ENCODE measurements at places on chromosomes 1 and 21.

GRCh38 chr1:246208105-246208504 is 299.0 kb downstream of the SMYD3 start:
- no peak for DNase-seq

GRCh38 chr1:29488086-29488793 is 251.9 kb downstream of the PTPRU start:
- no peak for DNase-seq

- no peak for DNase-seq
Measured at GRCh38 chr1:4699376-4700301, 45.2 kb downstream of the AJAP1 start.

DNA sequence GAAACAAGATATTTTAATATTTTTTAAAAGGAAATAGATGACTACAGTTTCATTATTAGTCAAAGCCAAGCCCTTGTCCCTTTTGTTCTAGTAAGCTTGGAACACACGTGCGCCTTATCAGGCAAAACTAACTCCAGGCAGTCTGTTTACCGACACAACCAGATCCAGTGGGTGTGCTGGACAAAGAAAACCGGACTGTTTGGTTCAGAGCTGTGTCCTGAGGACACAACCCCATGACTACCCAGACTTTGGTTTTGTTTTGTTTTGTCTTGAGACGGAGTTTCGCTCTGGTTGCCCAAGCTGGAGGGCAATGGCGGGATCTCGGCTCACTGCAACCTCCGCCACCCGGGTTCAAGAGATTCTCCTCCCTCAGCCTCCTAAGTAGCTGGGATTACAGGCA is 13.9 kb upstream of the RHOU start:
- DNase-seq, result no peak

GRCh38 chr1:43227143-43227764 is 42.5 kb upstream of the TMEM125 start:
- no peak for DNase-seq

DNA sequence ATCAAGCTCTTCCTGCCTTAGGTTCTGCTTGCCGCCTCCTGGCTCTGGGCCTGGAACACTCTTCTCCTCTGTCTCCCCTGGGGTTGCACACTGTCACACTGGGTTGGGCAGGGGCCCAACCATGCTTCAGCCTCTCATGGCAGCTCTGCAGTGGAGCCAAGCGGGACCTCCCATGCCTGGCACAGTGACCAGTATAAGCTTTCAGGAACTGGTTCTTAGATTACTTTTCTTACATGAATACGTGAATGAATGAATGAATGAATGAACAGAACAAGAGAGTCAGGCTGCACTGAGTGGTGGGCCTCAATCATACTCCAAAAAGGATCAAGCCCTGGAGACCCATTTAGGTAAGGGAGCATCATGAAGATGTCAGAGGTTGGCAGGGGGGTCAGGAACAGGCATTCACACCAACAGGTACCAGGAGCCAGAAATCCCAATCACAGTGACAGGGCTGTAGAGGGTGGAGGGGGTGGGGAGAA is 30.8 kb upstream of the TMEM125 start:
- no peak for DNase-seq

- DNase-seq, result no peak
Measured at GRCh38 chr1:61119085-61119484, 36.7 kb downstream of the NFIA start.

DNA sequence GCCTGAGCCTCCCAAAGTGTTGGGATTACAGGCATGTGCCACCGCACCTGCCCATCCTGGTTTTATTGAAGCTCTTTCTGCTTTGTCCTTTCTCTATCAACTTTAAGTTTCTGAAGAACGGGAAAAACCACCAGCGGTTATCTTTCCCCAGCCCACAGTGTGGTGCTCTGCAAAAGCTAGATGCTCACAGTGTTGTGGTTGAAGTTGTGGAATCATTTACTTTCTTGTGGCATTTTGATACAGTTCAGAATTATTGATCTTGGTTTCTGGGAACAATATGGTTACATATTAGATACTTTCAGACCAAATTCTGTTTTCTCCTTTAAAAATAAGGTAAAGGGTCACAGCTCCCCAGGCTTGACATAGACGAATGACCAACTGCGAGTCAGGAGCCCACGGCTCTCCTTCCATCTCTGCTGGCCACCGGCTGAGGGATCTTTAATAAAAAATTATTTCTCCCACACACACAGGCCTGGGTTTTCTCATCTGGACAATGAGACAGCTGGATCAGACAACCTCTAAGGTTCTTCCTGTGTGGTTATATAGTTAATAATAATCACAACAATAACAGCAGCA is 385.3 kb downstream of the SETD4 start:
- no peak for DNase-seq

GRCh38 chr1:77983997-77984355 is 5.1 kb upstream of the FUBP1 start:
- DNase-seq, result no peak

GRCh38 chr1:77509051-77509492 is 173.4 kb downstream of the ZZZ3 start:
- no peak for DNase-seq

DNA sequence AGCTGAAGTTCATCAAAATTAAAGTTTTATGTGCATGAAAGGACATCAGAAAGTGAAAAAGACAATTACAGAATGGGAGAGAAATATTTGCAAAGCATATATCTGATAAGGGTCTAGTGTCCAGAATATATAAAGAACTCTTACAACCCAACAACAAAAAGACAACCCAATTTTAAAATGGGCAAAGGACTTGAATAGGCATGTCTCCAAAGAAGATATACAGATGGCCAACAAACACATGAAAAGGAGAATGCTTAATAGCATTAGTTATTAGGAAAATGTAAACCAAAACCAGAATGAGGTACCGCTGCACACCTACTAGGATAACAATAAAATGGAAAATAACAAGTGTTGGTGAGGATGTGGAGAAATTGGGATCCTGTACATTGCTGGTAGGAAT is 1.7 kb upstream of the PSEN2 start:
- DNase-seq, result no peak

- DNase-seq, result no peak
Measured at GRCh38 chr1:200837931-200838571, 34.7 kb upstream of the GPR25 start.

- DNase-seq, result no peak
Measured at GRCh38 chr1:90718411-90719329, 1.6 kb upstream of the BARHL2 start.

GRCh38 chr1:153374071-153374470 is 1.4 kb downstream of the S100A12 start:
- DNase-seq, result no peak

DNA sequence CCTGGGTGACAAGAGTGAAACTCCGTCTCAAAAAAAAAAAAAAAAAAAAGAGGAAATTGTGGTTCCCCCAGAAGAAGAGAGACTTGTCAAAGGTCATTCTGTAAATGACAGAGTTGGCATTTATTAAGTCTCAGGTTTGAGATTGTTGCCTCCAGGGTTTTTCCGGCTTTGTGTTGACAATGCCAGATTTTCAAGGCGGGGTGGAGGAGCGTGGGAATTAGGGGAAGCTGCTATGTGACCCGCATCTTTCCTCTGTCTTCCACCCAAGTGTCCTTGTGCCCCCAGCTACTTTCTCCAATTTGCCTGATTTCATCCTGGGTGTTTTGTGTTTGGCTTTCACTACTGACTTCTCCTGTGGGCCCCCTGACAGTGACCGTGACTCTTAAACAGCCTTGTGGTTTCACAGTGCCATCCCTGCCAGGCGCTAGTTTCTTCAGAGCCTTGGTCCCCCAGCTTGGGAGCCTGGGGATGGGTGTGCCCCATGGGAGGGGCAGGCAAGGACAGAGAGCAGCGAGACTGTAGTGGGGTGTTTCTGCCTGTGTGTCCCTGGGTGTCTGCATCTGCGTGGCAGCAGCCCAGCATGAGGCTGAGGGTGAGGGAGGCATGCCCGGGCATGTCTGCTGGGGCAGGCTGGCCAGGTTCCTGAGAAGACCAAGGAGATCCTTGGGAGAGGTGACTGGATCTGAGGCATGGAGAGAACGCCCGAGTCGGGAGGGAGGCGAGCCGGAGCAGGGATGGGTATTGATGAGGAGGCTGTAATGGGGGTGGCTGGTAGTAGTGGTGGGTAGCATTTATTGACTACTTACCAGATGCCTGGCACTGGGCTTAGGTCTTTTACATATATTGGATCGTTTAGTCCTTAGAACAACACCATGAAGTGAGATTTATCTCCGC is 46.3 kb downstream of the IER5 start:
- no peak for DNase-seq

DNA sequence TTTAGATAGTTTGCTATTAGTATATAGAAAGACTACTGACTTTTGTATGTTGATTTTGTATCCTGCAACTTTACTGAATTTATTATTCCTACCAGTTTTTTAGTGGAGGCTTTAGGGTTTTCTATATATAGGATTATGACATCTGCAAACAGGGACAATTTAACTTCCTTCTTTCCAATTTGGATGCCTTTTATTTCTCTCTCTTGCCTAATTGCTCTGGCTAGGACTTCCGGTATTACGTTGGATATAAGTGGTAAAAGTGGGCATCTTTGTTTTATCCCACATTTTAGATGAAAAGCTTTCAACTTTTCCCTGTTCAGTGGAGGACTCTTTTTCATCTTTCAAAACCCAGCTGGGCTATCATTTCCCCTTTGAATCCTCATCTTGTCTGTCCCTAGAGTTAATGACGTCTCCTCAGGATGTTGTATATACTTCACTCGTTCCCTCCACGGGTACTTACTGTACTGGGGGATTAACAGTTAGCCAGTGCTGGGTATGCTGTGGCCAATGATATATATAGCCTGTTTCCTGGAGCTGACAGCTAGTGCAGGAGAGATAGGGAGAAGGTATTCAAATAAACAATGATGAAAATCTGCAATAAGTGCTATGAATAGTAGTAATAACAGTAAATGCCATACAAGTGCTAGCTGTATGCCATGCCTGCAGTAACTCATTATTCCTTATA is 9.8 kb downstream of the ACOT11 start:
- no peak for DNase-seq

- no peak for DNase-seq
Measured at GRCh38 chr1:240591564-240591963, 20.4 kb downstream of the GREM2 start.

GRCh38 chr1:173303984-173304383 is 96.9 kb upstream of the TNFSF4 start:
- no peak for DNase-seq

DNA sequence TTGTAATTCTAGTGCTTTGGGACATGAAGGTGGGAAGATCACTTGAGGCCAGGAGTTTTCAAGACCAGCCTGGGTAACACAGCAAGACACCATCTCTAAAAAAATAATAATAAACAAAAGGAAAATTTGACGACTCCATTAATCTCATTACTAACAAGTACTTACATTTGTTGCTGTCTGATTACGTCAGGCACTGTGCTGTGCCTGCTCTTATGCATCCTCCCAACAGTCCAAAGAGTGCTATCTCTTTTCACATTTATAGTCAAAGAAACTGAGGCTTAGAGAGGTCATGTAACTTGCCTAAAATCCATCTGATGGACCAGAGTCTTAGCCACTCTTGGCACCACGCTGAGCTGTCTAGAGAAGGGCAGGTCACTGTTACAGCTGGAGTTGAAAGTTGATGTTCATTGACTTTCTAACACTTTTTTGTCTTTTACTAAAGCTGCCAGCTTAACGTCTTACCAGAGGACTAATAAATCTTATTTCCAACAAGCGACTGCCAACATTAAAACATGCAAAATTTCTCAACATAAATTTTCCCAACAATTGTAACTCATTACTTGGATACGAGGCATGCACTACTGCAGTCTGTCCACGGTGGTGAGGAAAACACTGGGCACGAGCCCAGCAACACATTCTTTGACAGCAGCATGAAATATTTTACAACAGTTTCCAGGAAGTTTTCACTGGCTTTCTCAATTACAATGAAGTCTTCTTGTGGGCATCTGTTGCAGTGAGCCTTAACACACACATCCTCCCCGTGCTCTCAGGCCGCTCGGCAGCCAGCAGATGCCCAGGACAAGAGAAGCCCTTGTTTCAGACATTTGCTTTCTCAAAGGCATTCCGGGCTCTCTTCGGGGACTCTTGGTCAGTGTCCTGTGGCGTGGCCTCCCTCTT is 262.9 kb upstream of the PROX1 start:
- no peak for DNase-seq

GRCh38 chr1:32681509-32681908 is 21.1 kb downstream of the SYNC start:
- no peak for DNase-seq

- DNase-seq, result no peak
Measured at GRCh38 chr1:48215222-48215621, 7.3 kb upstream of the SLC5A9 start.

- DNase-seq, result no peak
Measured at GRCh38 chr1:111503585-111504060, at the start of the genes ADORA3 and TMIGD3. TSS of gene ADORA3 (minus strand) at chr1:111503633. CDS start at chr1:111503354, 279 bp downstream. TSS of gene TMIGD3 (minus strand) at chr1:111503633. CDS start at chr1:111503354, 279 bp downstream.

DNA sequence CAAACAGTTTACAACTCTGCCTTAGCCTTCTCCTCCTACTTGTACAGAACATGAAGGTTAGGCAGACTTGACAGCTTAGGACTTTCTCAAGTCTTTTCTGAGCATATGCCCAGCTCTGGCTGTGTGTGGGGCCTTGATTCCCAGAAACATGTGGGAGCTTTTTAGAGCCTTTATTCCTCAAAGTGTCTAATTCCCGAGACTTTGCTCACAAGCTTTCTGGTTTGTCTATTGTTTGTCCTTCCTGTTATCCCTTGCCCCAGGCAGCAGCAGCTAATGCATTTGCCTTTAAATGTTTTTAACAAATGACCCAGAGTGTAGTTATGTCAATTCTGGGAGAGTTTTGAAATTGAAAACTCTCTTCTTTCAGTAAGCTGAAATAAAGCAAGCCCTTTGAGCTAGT is 29.2 kb downstream of the ST7L start:
- DNase-seq, result no peak

- no peak for DNase-seq
Measured at GRCh38 chr1:234533034-234533891, 54.3 kb upstream of the TARBP1 start.

DNA sequence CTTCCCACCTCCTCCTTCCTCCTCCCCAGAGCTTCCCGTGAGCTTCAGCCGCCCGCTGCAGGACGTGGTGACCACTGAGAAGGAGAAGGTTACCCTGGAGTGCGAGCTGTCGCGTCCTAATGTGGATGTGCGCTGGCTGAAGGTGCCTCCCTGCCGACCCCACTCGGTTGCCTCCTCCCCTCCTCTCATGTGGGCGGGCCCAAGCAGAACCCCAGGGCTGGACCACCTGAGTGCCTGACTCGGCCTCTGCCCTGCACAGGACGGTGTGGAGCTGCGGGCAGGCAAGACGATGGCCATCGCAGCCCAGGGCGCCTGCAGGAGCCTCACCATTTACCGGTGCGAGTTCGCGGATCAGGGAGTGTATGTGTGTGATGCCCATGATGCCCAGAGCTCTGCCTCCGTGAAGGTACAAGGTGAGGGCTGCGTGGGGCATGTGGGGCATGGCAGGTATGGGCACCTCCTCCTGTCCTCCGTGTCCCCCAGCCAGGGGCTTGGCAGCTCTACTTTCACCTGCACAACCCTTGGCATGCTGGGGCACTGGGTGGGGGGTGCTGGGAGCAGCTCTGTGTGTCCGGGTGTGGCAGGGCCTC is 69.2 kb downstream of the OBSCN start:
- no peak for DNase-seq

DNA sequence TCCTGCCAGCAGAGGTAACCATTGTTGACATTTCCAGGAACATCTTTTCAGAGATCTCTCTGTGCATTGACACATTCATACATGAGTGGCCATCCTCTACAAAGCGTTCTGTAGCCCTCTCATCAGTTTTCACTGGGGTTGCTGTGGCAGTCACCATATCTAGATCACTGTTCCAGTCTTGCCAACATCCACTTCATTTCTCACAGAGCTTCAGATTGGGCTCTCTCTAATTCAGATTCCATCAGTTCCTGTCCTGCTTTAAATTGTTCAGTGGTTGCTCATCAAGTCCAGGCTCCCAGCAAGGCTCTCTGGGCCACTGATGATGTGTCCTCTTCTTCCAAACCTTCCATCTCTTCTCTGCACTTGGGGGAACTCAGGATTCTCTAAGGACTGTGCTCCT is 173.7 kb downstream of the KCNJ6 start:
- no peak for DNase-seq

All from NCI-H524 treated with DMSO at 0.1 percent for 48 hours (cell line).